ENCODE measurements at places on chromosomes 5 and 9. TPM values are rescaled to one million over a fixed set of nuclear protein-coding genes. Genes with fewer than 3 reads are reported as not detected.
A peak's percentile ranks its signal among the peaks of the same experiment; 100 is the strongest.

DNA sequence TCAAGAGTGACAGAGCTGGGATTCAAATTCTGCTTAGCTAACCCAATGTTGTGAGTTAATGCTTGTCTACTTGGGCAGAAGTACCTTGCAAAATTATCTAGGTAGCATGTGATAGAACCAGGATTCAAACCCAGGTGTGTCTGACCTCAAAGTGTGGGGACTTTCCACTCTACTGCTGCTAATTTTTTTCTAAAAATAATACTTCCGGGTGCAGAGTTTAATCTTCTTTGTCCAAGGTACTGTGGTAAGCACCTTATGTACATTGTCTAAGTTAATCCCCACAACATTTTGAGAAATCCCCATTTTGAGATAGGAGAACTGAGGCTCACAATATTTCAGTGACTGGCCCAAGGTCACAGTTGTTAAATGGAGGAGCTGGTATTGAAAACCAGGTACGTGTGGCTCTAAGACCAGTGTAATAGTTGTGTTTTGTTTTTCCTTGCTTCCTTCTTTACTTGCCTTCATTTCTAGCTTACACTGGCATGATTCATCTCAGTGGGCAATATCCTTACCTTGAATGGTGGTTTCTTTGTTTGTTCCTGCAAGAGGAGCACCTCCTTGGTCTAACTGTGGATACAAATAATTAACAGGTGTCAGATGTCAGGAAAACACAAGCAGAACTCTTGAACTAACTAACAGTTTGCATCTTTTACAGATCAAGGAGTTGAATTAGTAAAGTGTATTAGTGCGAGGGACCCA is 7.5 kb downstream of the ALDOB start:
- DNase-seq, result no peak

DNA sequence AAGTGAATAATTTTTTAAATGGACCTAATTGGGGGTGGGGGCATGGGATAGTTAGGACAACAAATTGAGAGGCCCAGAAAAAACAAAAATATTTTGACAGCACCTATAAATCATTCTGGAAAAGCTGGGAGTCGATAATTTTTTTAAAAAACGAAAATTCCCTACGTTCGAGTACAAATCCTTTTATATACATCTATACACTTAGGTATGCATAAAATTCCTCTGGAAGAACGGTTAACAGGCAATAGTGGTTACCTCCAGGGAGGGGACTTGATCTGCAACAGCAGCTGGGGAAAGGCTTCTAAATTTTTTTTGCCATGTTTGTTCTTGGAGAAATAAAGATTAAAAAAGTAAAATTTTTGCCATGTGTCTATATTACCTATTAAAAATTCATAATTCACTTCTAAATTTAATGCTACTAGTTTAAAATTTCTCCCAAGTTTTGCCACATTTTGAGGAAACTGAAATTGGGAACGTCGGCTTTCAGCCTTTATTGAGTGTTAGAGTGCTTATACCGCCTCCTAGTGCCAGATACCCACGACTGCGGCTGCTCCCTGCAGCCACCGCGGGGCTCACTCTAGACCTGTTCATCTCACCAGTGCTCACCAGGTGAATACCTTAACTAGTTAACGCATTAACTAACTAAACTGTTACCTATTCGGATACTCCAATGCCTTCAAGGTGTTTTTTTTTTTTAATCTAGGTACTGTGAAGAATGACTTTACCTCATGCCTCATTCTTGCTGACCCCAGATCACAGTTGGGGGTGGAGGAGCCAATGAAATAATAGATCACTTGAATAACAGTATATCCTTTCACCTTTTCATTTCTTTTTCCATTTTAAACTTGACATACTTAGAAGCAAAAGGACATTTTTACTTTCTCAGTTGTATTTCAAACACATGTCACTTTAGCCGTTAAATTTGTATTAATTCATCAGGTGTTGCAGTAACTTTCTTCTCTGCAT is 1.8 kb upstream of the BHMT start:
- peak; percentile 64 for DNase-seq

CYLC2 gene
- not detected for total RNA-seq

- no peak for DNase-seq
These were observed 151.2 kb upstream of the COL5A1 start for GRCh38 chr9:134490446-134490845.

DNA sequence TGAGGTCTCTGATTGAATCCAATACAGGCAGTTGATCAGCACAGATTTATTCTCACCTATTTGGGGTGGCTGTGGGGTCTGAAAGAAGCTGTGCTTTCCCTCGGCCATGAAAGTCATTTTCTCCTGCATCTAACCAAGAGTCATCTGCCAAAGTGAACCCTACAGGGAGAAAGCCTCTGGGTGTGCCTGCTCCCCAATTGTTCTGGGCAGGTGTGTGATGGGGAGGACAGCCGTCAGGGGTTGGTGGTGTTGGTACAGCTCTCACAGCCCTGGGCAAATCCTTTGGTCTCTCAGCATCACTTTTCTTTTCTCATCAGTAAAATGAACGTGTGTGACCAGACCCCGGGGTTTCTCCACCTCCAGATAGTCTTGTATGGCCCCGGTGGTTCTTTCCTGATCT is 2.5 kb downstream of the PHF2 start:
- no peak for DNase-seq

FAM163B gene
- total RNA-seq, result 3.1 TPM

- no peak for DNase-seq
These were observed 9.3 kb upstream of the ROPN1L start for GRCh38 chr5:10432059-10433008.

- DNase-seq, result no peak
These were observed 332.4 kb upstream of the EFNA5 start for GRCh38 chr5:108003178-108003577.

All from WTC11 (cell line).